ACHN (cell line): ENCODE measurements at places on chromosomes 6 and 20.

DNA sequence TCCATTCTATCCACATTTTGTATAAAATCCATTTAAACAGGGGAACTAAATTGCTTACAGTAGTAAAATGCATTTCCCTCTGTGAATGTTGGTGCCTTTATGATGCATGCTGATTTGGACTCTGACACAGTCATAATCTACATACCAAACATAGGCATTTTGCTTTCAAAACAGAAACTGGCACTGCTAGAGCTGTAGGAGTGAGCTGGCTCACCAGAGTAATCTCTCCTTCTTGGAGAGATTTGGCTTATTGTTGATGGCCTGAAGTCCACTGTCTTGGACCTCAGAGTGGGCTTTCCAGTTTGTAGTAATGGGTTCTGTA lies 363.2 kb upstream of the FLRT3 start:
- DNase-seq = peak; percentile 64

DNA sequence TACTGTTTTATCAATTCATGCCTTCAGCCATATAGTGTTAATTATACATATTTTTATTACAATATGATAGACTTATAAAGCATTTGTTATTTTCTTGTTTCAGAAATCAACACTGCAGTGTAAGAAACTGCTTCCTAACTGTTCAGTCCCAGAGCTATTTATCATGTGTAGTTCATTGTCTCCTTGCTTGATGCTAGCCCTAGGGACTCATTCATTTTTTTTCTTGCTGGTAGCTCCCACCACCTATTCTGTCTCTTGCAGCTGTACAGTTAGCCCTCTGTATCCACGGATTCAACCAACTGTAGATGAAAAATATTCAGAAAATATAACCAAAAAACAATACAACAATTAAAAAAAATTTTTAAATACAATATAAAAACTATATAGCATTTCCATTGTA lies 121.3 kb downstream of the STXBP5 start:
- no peak for DNase-seq

DNA sequence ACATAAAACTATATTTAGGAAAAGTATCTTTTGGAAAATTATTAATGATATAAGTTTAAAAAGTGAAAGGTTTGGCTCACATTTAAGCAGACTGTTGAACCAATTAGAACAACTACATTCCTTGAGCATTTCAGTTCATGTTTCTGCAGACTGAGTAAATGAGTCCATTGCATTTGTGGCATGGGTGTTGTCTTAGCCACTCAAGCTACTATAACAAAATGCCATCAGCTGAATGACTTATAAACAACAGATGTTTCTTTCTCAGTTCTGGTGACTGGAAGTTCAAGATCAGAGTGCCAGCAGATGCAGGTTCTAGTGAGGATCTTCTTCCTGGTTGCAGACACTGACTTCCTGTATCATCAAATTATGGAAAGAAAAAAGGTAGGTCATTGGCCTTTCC lies 67.1 kb upstream of the SLC2A12 start:
- DNase-seq = no peak

DNA sequence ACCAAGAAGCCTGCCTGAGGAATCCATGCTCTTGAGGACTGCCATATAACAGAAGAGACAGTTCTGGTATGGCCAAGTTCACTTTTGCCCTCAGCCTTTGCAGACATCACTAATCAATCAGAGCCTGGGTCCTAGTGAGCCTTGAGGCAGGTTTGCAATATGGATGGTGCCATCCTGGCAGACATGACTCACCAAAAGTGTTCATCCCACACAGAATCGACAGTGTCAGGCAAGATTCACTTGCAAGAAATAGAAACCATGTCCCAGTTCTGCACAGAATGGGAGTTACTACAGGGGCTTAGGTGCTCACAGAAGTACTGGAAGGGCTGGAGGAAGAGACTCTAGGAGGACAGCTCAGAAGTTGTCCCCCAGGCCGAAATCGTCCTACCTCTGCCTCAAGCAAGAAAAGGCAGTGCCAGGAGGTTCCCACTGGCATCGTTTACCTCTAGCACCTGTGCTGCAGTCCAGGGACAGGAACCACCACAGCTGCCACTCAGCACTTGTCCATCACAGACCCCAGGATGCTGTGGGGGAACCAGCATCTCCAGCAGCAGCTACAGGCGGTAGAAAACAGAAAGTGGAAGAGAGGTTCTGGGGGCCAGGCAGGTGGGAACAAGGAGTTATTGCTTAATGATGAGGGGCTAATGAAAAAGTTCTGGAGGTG lies 42.6 kb upstream of the PHACTR3 start:
- DNase-seq = no peak

- DNase-seq = no peak
Measured at GRCh38 chr6:21648475-21649050, 55.0 kb downstream of the SOX4 start.
